ENCODE measurements at places on chromosomes 12 and 14. TPM values are rescaled to one million over a fixed set of nuclear protein-coding genes. Genes with fewer than 3 reads are reported as not detected.
A peak's percentile ranks its signal among the peaks of the same experiment; 100 is the strongest.

Gene SLC38A4
- not detected for total RNA-seq

Gene CEP290
- 30.6 TPM for total RNA-seq

Gene SPTB
- total RNA-seq = not detected

Gene AKAP6
- 0.54 TPM for total RNA-seq

DNA sequence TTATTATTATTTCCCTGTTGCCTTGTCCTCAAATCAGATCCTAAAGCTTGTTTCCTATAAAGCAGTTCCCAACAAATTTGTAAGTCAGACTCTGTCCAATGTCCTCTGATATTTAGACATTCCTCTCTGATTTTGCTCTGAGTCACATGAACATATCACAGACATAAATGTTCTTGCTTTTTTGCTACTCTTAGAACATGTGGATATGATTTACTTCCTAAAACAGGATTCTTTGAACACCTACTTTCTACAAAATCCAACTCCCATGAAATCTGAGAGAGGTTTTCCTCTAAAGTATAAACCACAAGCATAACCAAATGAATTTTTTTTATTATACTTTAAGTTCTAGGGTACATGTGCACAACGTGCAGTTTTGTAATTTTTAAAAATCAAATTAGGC, 181.3 kb upstream of the SLC38A2 start:
- no peak for DNase-seq

GRCh38 chr12:69932676-69933552, 107.9 kb downstream of the MYRFL start:
- peak; percentile 72 for DNase-seq

GRCh38 chr14:76163668-76164363, 12.1 kb downstream of the GPATCH2L start:
- DNase-seq = no peak

- no peak for DNase-seq
Measured at GRCh38 chr12:12585115-12585863, 22.6 kb upstream of the DUSP16 start.

DNA sequence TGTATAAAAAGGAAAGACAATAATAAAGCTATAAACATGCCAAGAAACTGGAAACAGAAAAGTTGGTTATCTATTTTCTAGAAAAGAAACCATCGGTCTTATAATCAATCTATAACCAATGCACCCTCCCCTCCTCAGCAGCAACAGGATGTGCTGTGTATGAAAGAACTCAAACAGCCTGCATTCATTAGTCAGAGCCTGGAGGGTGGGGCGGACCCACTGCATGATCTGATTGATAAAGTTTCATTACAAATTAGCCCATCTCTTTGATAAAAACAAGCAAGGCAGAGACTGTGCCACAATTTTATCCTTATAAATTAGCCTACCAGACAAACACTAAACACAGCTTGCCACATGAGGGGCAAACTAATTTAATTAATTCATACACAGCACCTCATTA, 448.1 kb downstream of the BCAT1 start:
- DNase-seq = no peak

Gene MAP1LC3B2
- 0.71 TPM for total RNA-seq
